Fibroblast of skin of left biceps (primary cell): ENCODE measurements at places on chromosomes 6 and 20.
A peak's percentile ranks its signal among the peaks of the same experiment; 100 is the strongest.

DNA sequence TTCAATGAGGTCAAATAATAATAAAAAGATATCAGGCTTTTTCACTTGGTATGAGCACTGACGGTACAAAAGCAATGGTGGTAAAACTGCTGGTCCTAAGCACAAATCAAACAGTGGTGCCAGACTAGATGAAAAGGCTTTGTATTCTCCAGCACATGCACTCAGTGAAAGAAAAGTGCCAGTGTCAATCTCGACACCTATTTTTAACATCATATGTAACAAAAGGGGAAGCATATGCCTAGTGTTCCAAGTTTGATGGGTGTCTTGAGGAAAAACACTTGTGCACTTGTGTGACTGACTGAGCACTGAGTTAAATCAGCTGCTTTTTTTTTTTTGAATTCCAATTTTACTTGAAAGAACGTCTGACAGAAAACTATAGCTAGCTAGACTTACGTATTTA, 27.3 kb downstream of the MED23 start:
- DNase-seq = no peak

- no peak for DNase-seq
Measured at GRCh38 chr20:2305479-2305878, 9.7 kb downstream of the TGM3 start.

- no peak for DNase-seq
Measured at GRCh38 chr6:140486450-140487361, 1112.3 kb upstream of the CITED2 start.

- no peak for DNase-seq
Measured at GRCh38 chr6:148465670-148466069, 123.0 kb downstream of the SASH1 start.

DNA sequence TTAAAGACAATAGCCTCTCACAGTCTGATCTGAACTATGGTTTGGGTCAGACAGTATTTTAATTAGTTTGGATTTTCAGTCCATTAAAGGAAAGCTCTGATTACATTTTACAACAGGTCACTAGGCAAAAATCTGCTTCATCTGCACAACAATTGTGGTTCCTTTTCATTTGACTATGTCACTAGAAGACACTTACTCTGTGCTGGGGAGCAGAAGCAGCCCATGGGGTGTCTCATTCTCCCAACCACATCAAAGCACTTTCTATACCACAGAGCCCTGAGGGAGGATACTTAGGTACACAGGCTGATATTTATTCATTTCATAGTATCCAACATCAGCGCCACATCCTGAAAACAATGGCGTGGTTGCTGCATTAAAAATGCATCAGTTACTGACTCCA, 36.6 kb upstream of the HDAC2 start:
- no peak for DNase-seq

DNA sequence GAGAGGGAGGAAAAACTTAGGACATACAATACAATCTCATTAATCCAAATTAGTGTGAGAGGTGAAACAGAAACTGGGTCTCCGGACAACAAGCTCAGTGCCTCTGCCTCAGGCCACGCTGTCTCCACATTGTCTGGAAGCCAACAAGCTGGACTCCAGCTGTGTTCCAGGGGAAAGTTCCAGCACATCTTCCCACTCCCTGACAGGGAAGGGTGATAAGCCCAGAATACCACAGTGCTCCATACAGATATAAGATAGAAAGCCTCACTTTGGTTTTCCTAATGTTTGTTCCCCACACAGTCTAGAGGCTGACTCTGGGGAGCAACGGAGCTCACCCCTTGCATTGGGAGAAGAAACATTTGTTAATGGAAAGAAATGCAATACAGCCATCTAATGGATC, 117.1 kb upstream of the SPTLC3 start:
- DNase-seq = no peak

DNA sequence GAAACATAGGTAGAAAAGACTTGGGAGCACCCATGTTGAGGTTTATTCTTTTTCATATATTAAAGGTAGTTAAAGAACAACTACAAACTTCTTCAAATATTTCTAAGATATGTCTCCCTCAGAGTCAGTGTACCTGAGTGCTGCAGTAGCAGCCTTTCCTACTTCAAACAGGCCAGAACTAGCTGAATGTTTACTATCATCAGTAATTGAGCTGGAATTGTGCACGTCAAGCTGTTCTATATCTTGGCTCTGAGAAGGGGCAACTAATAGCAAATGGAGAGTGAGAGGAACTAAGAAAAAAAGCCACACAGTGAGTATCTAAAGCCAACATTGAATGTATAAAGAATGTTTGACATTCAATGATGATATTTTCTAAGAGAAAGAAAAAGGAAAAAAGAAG, 21.7 kb downstream of the MTCL3 start:
- DNase-seq = no peak

DNA sequence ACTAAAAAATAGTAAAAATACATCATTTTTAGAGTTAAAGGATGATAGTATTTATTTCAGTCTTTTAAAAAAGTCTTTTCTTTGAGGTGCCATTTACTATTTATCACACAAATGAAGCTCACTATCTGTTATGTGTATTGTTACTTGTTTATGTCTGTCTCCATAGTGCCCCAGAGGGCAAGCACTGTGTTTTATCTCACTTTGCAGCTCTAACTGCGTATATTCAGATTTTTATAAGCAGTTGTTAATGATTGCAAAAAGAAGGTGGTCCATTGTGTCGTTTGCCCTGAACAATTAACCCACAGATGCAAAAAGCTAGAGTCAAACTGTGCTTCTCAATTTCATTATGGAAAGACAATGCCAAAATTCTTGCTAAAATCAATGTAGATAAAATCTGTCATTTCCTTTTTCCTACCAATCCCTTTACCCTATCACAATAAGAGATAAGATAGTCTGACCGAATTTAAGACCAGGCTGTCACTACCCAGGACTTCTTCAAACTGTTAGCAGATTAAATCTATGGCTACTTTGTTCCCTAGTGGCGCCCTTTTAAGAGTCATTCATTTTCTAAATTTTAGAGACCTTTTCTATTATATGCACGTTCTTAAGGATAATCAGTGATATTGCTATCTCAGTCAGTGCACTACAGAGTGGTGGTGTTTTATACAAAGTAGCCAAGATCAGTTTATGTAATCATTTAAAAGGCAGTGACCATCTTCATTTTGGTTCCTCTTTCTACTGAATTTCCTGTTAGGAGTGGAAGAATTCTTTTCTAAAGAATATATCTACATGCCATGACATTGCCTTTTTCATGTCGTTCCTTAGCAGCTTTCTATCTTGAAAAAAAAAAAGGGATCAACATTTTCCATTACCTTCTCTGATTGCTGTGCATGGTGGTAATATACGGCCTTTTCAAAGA, 133.1 kb upstream of the PRDM1 start:
- DNase-seq = no peak

DNA sequence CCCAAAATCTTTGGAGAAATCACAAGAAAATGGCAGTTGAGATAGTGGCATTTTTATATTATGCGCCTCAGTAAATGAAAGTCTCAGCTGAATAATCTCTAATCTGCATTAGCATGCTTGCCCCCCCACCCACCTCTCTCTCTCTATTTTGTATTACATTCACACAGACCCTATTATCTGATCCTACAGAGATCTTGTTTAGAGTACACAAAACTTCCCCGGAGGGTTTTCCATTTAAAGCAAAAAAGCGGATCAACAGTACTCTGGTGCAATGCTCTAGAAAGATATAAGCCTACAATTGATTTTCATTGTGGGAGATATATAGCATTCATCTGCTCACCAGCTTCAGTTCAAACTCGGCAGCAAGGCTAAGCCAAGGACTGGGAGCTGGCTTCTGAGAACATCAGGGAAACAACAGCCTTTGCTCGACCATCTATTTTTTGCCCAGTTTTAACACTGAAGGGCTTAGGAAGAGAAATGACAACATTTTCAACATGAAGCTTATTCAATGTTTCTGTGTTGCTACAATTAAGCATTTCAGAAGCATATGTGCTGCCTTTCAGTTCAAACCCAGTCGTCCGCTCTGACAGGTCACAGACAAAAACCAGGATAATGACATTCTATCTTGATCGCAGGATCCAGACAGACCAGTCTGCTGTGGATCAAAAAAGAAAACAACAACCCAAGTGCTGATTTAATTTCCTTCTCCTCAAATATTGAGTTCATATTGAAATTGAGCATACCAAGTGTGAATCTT, 137.6 kb upstream of the ATXN1 start:
- DNase-seq = no peak

DNA sequence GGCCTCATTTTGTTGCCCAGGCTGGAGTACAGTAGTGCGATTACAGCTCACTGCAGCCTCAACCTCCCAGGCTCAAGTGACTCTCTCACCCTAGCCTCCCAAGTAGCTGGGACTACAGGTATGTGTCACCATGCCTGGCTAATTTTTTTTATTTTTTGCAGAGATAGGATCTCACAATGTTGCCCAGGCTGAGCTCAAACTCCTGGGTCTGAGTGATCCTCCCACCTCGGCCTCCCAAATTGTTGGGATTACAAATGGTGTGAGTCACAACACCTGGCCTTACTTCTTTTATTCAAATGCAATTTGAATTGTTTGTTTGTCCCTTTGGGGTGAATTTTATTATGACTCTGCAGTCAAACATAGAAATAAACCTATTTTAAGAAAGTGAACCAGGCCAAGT, 131.7 kb upstream of the SLC22A16 start:
- no peak for DNase-seq

DNA sequence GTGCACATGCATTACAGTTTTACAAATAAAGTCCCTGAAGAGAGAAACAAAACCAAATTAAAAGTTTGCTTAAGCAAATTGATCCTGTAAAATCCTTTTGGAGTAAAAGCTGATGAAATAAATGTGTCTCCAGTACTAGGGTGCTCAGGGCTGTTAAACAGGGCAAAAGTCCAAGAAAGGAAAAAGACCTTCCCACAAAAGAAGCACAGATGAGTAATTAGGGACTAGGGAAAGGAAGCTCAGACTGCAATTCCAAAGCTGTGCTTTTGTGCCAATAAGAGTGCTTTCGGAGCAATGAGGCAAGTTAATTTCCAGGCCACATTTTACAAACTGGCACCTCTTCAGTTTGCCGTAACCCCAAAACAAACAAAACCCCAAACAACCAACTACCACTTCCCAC, 10.4 kb upstream of the RNF182 start:
- peak; percentile 26 for DNase-seq

- DNase-seq = no peak
Measured at GRCh38 chr20:49924247-49924646, 8.9 kb upstream of the SPATA2 start.

DNA sequence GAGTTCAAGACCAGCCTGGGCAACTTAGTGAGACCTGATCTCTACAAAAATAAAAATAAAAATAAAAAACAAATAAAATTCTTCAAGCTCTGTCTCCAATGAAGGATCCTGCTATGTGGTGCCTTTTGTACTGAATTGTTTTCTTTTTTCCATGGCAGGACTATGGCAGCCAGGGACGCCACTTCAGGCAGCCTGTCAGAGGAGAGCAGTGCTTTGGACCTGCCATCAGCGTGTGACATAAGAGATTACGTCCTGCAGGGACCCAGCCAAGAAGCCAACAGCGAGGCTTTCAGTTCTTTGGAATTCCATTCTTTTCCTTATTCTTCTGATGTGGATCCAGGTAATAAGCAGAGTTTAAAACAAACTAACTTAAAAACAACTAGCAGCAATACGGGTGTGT, 22.5 kb downstream of the SHLD1 start:
- DNase-seq = no peak

- no peak for DNase-seq
Measured at GRCh38 chr6:140932909-140933308, 1199.8 kb upstream of the GJE1 start.

DNA sequence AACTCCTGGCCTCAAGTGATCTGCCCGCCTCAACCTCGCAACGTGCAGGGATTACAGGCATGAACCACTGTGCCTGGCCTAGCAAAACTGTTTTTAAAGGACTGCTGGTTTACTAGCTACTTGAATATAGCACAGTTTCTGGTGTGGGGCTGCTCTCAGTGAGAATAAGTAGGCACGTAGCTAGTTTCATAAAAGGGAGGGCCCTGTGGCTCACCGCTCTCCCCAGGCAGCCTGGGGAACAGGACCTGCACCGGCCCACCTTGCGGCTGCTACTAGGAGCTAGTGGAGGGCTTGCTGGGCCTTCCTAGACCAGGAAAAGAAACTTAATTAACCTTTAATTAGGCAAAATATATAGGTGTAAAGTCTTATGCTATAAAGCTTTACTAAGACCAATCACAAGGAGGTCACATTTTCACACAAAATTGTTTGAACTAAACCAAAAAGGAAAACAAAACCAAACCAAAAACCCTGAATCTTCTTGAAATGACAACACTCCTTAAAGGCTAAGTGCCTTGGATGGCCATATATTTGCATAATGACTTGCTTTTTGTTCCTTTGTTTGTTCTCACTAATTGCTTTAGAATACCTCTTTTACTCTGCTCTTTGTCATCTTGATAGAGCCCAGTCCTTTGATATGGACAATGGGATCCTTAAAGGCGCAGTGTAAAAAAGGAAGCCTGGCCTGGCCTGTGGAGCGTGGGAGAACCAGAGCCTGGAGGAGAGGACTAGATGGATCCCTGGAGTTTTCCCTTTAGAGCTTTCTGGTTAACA, 69.5 kb upstream of the SAMD5 start:
- DNase-seq = no peak

GRCh38 chr20:64241061-64241460, 14.5 kb upstream of the PCMTD2 start:
- DNase-seq = no peak

DNA sequence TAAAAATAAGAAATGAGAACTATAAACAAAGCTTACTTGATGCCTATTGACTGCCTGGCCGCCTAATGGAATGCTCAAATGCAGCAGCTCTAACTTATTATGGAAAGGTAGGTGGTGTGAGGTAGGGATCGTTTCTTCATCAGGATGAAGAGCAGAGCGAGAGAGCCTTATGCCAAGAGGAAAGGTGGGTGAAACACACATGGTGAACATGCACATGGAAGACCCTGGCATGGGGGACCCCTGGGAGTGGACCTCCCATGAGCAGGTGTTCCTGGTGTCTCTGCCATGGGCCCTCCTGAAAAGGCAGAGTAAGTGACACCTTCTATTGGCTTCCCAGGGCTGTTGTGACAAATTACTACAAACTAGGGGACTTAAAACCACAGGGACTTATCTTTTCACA, 130.1 kb downstream of the CDH4 start:
- no peak for DNase-seq

DNA sequence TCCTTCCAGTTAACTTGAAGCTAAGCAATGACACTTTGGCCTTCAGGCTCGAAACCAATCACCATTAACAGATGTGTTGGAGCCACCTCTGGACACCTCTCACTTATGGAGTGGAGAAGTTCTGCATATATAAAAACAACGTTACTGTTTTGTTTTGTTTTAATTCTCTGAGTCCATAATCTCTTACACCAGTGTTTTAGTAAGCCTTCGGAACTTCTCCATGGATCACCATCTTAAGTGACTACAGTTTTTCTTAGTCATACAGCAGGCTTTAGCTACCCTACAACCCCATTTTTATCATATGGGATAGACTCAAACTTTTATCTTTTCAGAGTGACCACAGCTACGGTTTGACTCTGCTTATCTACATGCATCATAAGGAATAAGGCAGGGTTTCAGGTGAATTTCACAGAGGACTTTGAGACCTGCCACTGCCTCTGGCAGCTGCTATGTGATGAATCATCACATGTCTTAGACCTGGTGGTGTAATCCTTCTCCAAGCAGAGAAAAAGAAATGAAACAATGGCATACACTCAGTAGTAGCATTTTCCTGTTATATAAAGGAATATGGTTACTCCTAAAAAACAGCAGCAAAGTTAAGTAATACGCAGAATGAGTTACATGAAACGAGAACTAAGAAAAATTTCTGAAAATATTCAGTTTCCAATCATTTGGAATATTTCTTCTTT, 5.5 kb upstream of the HDDC2 start:
- DNase-seq = no peak

- DNase-seq = no peak
Measured at GRCh38 chr20:44640522-44640921, 11.0 kb downstream of the ADA start.
